ENCODE measurements at places on chromosomes 2 and 18.

- no peak for DNase-seq
These were observed 53.7 kb downstream of the TWIST2 start for GRCh38 chr2:238901461-238902057.

- no peak for DNase-seq
These were observed 47.0 kb upstream of the TTC39C start for GRCh38 chr18:23967321-23968089.

GRCh38 chr18:2917259-2918047 is 70.6 kb downstream of the EMILIN2 start:
- DNase-seq = peak; percentile 43

DNA sequence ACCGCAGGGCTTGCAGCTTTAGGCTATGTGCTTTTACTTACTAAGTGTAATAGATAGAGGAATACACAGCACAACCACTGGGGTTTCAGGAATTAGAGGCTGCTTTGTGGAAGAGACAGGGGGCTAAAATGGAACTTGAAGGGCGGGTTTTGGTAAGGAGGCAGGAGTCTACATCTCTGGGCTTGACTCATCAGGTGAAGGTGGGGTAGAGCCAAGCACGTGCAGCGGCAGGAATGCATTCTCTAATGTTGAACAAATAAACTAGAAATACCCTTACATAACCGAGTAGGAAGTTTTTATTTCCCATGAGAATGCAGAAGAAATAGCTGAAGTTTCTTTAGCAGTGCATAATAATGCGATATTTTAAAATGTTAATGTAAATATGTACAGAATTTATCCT is 673.8 kb upstream of the SALL3 start:
- no peak for DNase-seq

DNA sequence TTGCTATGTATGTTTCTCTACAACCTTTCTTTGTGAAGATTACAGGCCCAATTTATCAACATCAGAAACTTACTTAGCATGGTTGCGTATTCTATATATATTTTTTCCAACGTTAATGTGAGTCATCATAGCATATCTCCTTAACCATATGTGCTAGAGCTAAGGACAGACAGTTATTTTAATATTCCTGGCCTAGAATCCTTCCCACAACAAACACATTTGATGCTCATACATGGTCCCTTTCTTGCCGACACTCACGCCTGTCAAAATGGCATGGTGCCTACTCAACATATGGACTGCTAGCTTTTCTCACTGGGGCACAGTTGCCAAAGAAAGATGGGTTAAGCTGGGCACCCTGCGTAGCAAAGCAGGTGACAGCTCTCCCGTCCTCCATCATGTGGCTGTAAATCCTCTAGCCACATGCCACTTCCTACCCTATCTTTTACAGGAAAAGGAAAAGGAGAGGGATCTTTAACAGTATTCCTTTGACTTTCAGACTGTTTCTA is 75.2 kb upstream of the GALNT5 start:
- no peak for DNase-seq

DNA sequence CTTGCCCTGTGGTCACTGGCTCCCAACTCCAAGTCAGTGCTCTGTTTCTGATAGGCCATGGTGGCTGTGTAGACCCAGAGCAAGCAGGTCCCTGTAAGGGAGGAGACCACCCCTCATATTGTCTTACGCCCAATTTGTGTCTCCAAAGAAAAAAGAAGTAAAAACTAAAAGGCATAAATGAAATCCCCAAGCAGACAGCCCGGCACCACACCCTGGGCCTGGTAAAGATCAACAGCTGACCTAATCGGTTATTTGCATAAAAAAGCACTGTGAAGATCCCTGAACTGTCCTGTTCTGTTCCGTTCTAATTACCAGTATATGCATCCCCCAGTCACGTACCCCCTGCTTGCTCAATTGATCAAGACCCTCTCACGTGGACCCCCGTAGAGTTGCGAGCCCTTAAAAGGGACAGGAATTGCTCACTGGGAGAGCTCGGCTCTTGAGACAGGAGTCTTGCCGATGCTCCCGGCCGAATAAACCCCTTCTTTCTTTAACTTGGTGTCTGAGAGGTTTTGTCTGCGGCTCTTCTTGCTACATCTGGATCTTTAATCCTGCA is 364.1 kb upstream of the HS6ST1 start:
- no peak for DNase-seq

- peak; percentile 12 for DNase-seq
These were observed 1.5 kb downstream of the ERBB4 start for GRCh38 chr2:212536817-212537725.

DNA sequence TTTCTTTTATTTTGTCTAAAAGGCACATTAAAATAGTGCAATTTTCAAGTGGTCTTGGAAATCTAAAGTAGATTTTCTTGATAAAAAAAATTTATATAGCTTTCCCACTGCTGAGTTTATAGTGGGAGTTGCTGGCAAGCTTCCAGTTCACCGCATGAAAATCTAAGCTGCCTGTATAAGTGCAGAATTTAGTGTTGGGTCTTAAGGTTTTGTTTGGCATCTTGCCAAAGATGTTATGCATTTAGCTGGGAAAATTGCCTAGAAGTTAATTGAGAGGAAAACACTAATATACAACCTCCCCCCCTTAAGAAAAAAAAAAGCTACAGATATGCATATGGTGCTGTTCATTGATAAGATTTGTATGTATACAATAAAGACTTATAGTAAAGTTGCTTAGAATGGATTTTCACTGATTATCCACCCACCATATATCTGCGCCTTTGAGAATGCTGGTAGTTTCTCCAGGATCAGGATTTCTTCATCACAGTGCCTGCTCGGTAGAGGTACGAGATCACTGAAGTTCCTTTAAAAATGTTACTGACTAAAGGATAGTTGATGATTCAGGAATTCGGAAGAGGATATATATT is 803.2 kb upstream of the POU3F3 start:
- no peak for DNase-seq

DNA sequence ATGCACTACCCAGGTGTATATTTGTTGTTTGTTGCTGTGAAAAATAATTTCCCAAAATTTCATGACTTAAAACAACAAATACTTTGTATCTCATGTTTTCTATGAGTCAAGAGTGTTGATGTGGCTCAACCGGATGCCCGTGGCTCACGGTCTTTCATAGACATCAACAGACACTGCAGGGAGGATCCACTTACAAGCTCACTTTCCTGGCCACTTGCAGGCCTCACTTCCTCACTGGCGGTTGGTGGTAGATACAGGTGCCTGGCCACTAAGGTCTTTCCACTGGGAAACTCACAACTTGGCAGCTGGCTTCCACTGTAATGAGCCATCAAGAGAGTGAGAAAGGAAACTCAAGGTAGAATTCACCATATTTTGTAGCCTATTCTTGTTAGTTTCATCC is 662.9 kb downstream of the IRS1 start:
- DNase-seq = no peak

- DNase-seq = peak; percentile 24
These were observed 105.7 kb upstream of the GAREM1 start for GRCh38 chr18:32576296-32576916.

DNA sequence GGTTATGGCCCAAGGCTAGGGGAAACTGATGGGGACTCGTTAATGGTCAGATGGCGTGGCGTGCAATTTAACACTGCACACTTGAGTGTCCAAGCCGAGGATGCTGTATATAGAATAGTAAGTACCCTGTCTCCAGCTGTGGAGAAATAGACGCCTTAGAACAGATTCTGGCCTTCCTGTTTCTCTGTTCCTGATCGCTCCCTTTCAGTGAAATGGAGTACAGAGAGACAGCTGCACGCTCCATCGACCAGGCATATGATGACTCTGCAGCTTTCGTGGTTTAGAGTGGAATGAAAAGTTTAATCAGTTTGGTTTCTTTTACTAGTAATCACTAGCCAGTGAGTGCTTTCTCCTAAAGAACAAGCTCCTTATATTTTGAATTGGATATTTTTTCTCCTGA is 213.4 kb downstream of the NEDD4L start:
- peak; percentile 58 for DNase-seq

DNA sequence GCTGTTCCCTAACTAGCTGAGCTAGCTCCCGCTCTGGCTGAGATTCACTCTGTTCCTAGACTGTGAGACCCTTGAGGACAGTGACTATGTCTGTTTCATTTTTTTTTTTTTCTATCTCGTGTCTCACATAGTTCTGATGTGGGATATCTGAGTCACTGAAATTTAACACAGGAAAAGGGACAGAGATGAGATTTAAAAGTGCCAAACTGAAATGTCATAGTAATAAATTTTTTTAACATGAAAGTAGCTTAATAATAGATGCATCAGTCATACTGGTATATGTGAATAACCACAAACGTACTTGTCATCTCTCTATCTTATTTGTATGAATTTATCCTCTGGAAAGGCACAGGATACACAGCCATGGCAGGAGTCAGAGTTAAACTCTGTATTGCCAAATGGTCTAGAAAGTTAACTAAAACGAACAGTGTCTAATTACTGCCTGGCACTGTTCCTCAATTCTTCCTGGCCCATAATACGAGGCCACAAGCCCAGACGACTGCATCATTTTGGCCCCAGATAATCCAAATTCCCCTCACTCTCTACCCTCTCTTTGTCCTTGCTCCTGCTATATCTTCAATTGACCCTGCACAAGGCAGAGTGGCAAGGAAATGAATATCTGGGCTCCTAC is 87.5 kb downstream of the SATB2 start:
- DNase-seq = no peak

DNA sequence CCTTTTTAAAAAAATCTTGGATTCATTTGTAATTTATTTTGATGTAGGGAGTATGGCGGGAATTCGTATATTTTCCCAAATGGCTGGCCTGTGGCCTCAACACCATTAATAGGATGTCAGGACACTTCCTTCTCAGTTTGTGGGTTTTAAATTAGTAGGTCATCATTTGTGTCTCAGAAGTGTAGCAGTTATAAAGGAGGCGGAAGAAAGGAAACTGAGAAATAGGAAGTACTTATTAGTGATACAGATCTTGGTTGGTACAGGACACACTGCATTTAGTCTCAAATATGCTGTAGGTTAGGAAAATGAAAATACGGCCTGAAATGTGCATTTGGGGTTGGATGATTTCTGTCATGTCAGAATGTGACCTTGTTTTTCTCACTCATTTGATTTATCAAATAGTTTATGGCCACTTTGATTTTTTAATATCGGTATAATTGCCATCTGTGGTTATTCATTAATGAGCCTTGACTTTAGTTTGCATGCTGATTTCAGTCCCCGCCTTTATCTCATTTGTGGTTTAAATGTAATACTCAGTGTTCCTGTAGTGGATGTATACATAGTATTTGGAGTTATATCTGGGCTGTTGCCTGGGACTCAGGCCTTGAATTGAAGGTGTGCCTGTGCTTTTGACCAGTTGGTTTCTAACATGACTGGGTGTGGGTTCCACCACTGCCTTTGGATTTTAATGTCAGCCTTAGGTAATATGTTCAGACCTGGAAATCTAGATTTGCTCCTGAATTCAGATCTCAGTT is 31.4 kb downstream of the ZCCHC2 start:
- DNase-seq = no peak

- DNase-seq = no peak
These were observed 63.4 kb upstream of the PLA2R1 start for GRCh38 chr2:160125828-160126227.

- DNase-seq = no peak
These were observed 9.4 kb downstream of the GPD2 start for GRCh38 chr2:156445296-156446220.

- no peak for DNase-seq
These were observed 14.5 kb downstream of the VPS4B start for GRCh38 chr18:63407734-63408133.

- no peak for DNase-seq
These were observed 25.3 kb upstream of the STARD7 start for GRCh38 chr2:96233880-96234316.
